ENCODE measurements at places on chromosomes 2 and 18.

- H3K4me3 ChIP-seq: no peak overlapping the region
- H3K27me3 ChIP-seq: no peaks in the 10 kb centered on the region
- no peak overlapping the region for H3K27ac ChIP-seq
- H3K4me1 ChIP-seq: no peaks in the 10 kb centered on the region
- no peaks in the 10 kb centered on the region for H3K36me3 ChIP-seq
These were observed 543.5 kb upstream of the HNMT start for GRCh38 chr2:137420744-137421143.

- H3K36me3 ChIP-seq: no peaks in the 10 kb centered on the region
- no peak overlapping the region for H3K27ac ChIP-seq
- no peaks in the 10 kb centered on the region for H3K27me3 ChIP-seq
- no peak overlapping the region for H3K4me3 ChIP-seq
- no peak for DNase-seq
- H3K4me1 ChIP-seq: no peaks in the 10 kb centered on the region
These were observed 135.4 kb upstream of the PIEZO2 start for GRCh38 chr18:11284811-11285210.

GRCh38 chr2:9809064-9809356 lies 34.3 kb upstream of the TAF1B start:
- no peak for DNase-seq
- no peaks in the 10 kb centered on the region for H3K36me3 ChIP-seq
- H3K4me1 ChIP-seq: no peaks in the 10 kb centered on the region
- H3K4me3 ChIP-seq: no peak overlapping the region

- peak overlapping the region; percentile 93 for H3K4me3 ChIP-seq
- H3K4me1 ChIP-seq: peaks cover 29% of the 10 kb centered on the region
- H3K36me3 ChIP-seq: peaks cover 4% of the 10 kb centered on the region
- peak; percentile 66 for DNase-seq
- no peak overlapping the region for H3K27ac ChIP-seq
These were observed 1.5 kb upstream of the BCL2L11 start for GRCh38 chr2:111118981-111119821.

GRCh38 chr2:141105763-141106162 lies 1025.1 kb downstream of the LRP1B start:
- no peaks in the 10 kb centered on the region for H3K27me3 ChIP-seq
- no peaks in the 10 kb centered on the region for H3K36me3 ChIP-seq

DNA sequence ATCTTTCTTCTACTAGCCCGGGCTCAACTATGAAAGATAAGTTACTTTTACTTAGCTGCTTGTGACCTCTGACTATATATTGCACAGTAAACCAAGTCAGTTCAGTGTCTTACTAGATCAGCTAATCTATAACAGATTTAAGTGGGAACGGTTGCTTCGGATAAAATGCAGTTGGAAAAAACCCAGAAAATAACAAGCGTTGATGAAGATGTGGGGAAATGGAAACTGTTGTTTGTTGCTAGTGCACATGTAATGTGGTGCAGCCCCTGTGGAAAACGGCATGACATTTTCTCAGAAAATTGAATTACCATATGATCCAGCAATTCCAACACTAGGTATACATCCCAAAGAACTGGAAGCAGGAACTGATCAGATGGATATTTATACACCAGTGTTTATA lies 248.5 kb downstream of the PRKCE start:
- no peak overlapping the region for H3K4me3 ChIP-seq
- H3K27ac ChIP-seq: no peak overlapping the region
- no peaks in the 10 kb centered on the region for H3K27me3 ChIP-seq
- H3K36me3 ChIP-seq: no peaks in the 10 kb centered on the region

GRCh38 chr18:60146220-60146960 lies 226.2 kb downstream of the MC4R start:
- no peak for DNase-seq
- no peaks in the 10 kb centered on the region for H3K36me3 ChIP-seq
- H3K4me1 ChIP-seq: no peaks in the 10 kb centered on the region
- H3K4me3 ChIP-seq: no peak overlapping the region
- no peaks in the 10 kb centered on the region for H3K27me3 ChIP-seq
- no peak overlapping the region for H3K27ac ChIP-seq

DNA sequence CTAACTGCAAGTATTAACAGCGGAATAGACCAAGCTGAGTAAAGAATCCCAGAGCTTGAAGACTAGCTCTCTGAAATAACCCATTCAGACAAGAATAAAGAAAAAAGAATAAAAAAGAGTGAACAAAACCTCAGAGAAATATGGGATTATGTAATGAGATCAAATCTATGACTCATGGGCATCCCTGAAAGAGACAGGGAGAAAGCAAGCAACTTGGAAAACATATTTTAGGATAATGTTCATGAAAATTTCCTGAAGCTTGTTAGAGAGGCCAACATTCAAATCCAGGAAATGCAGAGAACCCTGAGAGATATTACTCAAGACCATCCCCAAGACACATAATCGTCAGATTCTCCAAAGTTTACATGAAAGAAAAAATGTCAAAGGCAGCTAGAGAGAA lies 17.3 kb downstream of the PFN4 start:
- DNase-seq: no peak
- no peaks in the 10 kb centered on the region for H3K4me1 ChIP-seq
- H3K27me3 ChIP-seq: no peaks in the 10 kb centered on the region
- H3K27ac ChIP-seq: no peak overlapping the region

GRCh38 chr18:49534846-49535601 lies 26.8 kb upstream of the LIPG start:
- DNase-seq: no peak
- no peak overlapping the region for H3K4me3 ChIP-seq
- no peaks in the 10 kb centered on the region for H3K36me3 ChIP-seq
- H3K4me1 ChIP-seq: no peaks in the 10 kb centered on the region

DNA sequence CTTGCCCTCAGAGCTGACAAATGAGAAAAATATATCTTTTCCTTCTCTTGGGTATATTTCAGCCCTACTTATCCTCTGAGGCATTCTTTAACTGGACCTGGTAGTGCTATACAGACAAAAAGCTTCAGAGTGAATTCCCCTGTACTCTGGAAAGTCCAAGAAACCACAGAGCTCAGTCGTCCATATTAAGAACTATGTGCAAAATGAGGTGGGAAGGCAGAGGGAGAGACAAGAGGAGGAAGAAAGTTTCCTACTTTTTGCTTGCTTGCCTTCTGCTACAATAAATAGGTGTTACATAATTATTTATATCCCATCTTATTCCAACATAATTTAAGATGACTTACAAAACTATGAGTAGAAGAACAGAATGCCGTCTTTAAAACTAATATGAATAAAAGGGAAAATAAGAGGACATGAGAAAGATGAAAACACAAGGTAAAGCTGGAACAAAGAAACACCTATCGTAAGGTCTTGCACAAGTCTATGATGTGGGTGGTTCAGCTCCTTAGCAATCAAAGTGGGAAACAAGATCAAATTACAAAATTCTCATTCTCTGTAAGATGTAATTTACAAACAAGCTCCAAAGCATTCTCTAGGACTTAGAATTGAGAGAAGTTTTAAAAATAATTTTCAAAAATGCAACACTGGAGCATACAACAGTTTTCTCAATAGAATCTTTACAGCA lies 97.9 kb downstream of the BAZ2B start:
- H3K4me3 ChIP-seq: no peak overlapping the region
- H3K36me3 ChIP-seq: no peaks in the 10 kb centered on the region
- H3K4me1 ChIP-seq: no peaks in the 10 kb centered on the region

- DNase-seq: no peak
- H3K27me3 ChIP-seq: no peaks in the 10 kb centered on the region
- peaks cover 20% of the 10 kb centered on the region for H3K4me1 ChIP-seq
- peak overlapping the region; percentile 36 for H3K4me3 ChIP-seq
- peak overlapping the region; percentile 11 for H3K27ac ChIP-seq
- H3K36me3 ChIP-seq: no peaks in the 10 kb centered on the region
These were observed 7.6 kb downstream of the ZFP36L2 start for GRCh38 chr2:43218702-43219382.

DNA sequence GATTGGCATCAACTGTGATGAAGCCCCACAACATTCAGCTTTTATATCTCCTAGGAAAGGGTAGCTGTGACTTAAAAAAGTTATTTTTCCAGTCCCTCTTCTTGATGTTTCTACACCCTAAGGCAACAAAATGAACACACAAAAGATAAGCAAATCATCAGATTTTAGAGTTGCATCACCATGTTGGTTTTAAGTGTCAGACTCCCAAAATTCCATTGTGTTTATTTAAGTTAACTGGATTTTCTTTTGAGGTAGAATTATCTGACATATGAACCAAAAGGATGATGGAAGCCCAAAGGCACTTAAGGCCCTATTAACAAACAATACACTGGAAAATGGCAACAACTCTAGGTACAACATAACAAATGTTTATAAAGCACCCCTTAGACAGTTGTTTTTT lies 261.7 kb upstream of the SLC39A10 start:
- no peak overlapping the region for H3K4me3 ChIP-seq
- H3K27me3 ChIP-seq: no peaks in the 10 kb centered on the region
- H3K36me3 ChIP-seq: no peaks in the 10 kb centered on the region
- no peak overlapping the region for H3K27ac ChIP-seq
- no peaks in the 10 kb centered on the region for H3K4me1 ChIP-seq
- DNase-seq: no peak

DNA sequence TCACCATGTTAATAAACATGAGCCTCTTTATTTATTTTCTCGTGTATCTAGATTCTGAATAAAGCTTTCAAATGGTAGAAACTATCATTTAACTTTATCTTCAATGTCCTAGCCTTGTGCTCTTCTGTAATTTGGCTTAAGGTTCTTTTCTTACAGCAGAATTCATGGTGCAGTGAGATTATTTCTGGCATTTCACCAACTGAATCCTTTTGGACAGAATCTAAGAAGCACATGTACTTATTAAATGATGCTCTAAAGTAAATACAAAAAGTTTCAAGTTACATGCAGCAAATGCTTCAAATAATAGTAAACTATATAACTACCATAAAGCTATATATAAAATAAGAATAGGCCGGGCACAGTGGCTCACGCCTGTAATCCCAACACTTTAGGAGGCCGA lies 65.9 kb downstream of the AP1S3 start:
- no peak overlapping the region for H3K27ac ChIP-seq
- H3K4me1 ChIP-seq: no peaks in the 10 kb centered on the region
- no peak for DNase-seq
- no peak overlapping the region for H3K4me3 ChIP-seq

- no peaks in the 10 kb centered on the region for H3K27me3 ChIP-seq
- no peak for DNase-seq
- no peak overlapping the region for H3K27ac ChIP-seq
- no peak overlapping the region for H3K4me3 ChIP-seq
- no peaks in the 10 kb centered on the region for H3K36me3 ChIP-seq
- no peaks in the 10 kb centered on the region for H3K4me1 ChIP-seq
These were observed 320.9 kb upstream of the TCF4 start for GRCh38 chr18:55908901-55909366.

GRCh38 chr2:3409627-3410170 lies 30.2 kb downstream of the TRAPPC12 start:
- H3K4me1 ChIP-seq: no peaks in the 10 kb centered on the region
- H3K27me3 ChIP-seq: no peaks in the 10 kb centered on the region
- no peaks in the 10 kb centered on the region for H3K36me3 ChIP-seq
- DNase-seq: no peak

- H3K27me3 ChIP-seq: no peaks in the 10 kb centered on the region
- H3K4me1 ChIP-seq: no peaks in the 10 kb centered on the region
- H3K4me3 ChIP-seq: no peak overlapping the region
- H3K36me3 ChIP-seq: no peaks in the 10 kb centered on the region
- H3K27ac ChIP-seq: no peak overlapping the region
These were observed 1.4 kb upstream of the CASP8 start for GRCh38 chr2:201258666-201259615.

DNA sequence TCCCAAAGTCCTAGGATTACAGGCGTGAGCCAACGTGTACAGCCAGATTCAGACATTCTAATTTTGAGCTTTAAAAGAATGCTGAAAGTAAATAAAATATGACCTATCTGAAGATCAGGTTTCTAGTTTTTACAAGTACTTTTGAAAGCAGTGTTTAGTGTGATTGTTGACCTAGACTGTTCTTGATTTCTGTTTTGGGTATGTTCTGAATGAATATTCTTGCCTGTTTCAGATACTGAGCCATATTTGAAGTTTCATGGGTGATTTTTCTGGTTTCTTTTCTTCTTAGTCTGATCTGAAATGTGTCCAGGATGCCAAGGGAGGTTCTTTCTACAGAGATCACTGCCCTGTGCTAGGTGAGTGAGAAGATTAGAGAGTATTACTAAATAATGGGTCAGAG lies 37.2 kb downstream of the MIB1 start:
- H3K36me3 ChIP-seq: peaks cover 11% of the 10 kb centered on the region
- DNase-seq: no peak

- H3K27ac ChIP-seq: no peak overlapping the region
- H3K36me3 ChIP-seq: no peaks in the 10 kb centered on the region
- H3K4me1 ChIP-seq: no peaks in the 10 kb centered on the region
- no peak overlapping the region for H3K4me3 ChIP-seq
These were observed 60.9 kb upstream of the SLC14A2 start for GRCh38 chr18:45554389-45554737.

DNA sequence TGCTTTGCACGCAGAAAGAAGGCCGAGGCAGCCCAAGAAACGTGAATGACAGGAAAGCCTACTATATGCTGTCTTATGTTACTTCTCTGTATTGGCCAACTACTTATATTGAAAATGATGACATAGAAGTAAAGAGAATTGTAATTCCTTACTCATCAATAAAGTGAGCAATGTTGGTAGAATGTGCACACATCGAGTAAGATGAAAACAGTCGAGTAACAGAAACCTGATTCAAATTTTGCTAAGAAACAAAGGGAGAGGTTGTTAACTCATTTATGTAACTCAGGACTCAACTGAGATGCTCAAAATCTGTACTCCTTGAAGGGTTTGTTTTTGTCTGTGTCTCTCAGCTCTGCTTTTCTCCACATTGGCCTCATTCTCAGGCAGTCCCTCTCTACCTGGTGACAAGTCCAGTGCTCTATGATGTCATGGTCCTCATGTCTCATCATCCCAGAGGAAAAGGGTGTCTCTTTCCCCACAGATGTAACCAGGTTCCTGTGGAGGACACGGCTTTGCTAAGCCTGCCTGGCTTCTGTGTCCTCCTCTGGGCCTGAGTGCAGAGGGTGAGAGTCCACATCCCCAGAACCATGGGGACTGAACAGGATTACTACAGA lies 30.3 kb upstream of the CCDC93 start:
- no peak overlapping the region for H3K27ac ChIP-seq
- no peak overlapping the region for H3K4me3 ChIP-seq
- no peaks in the 10 kb centered on the region for H3K4me1 ChIP-seq

DNA sequence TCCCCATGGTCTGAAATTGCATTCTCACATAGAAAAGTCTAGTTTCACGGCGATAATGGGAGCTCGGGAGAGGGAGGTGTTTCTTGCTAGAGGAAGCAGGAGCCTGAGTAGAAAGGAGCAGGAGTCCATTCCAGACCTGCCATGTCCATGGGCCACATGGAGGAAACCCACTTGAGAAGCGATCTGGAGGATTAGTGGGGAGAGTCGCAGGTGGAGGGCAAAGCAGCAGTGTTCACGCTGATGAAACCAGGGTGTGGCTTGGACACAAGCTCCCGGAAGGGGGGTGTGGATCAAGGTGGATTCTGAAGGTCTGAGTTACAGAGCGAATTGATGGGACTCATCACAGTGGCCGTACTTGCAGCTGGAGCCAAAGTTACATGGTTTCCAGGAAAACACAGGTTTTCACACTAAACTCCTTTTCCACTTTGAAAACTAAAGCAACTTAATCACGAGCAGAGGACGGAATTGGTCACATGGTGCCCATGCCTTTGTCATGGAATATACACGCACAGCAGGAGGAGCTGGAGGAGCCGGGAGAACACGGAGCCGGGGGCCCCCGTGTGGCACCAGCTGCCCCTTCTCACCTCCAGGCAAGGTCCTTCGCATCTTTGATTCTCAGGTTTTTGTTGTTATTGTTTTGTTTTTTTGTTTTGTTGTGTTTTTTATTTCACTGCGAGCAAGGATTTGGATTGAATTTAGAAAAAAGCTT lies 255.1 kb upstream of the MYT1L start:
- H3K27me3 ChIP-seq: no peaks in the 10 kb centered on the region
- H3K4me3 ChIP-seq: no peak overlapping the region
- H3K4me1 ChIP-seq: no peaks in the 10 kb centered on the region
- DNase-seq: no peak
- no peak overlapping the region for H3K27ac ChIP-seq
- no peaks in the 10 kb centered on the region for H3K36me3 ChIP-seq
